ENCODE measurements at places on chromosomes 5 and 9.

- no peak for DNase-seq
These were observed 340.4 kb upstream of the RGMB start for GRCh38 chr5:98433022-98433421.

DNA sequence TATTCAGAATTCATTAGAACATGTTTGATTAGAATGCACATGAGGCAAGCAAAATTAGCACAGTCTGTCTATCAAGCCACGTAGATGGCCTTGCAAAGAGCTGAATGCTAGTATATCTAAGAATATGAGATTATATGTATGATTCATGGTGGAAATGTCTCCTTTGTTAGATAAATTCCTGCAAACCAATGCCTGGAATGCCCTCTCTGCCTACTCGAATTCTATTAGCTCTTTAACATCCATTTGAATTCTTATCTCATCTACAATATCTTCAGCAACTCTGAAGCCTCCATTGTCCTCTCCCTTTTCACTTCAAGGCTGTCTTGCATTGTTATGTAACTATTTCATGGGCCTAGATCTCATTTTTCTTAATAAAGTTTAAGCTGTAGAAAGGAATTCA lies 205.5 kb downstream of the TMC1 start:
- DNase-seq: no peak

DNA sequence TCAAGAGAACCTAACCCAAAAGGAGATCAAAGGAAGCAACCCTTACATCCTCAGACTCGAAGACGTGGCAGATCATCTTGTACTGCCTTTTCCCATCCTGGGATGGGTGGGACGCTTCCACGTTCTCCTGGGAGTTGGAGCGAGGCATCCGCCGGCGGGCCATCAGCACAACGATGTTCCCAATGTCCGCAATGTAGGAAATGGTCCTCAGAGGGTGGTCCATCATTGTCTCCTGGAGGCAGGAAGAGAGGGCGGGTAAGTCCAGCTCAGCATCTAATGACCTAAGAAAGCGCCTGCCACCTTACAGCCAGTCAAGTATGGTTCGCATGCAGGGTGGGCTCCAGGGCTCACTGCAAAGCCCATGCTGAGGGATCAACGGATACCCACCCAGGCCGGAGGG lies 131.2 kb downstream of the ENTREP1 start:
- no peak for DNase-seq

DNA sequence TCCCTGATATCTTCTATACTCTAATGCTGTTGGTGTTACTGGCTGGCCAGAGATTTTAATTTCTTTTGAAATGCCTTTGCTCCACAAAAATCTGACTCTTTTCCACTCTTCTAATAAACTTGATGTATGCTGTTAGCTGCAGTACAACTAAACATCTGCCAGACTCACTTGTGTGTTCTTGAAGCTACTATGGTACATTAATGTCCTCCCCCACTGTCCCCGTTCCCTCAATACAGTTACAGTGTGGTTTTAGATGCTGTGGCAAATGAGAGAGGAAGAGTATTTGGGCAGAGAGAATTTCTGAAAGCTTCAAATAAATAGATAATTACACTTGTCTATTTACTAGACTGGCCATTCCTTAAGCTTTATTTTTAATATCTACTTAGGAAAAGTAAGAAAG lies 18.3 kb upstream of the ERAP1 start:
- DNase-seq: no peak

GRCh38 chr5:173304591-173304988 lies 23.6 kb downstream of the STC2 start:
- no peak for DNase-seq

- no peak for DNase-seq
These were observed 41.6 kb downstream of the TSTD2 start for GRCh38 chr9:97591535-97591934.

GRCh38 chr9:98770717-98771116 lies 25.6 kb downstream of the ANKS6 start:
- no peak for DNase-seq

DNA sequence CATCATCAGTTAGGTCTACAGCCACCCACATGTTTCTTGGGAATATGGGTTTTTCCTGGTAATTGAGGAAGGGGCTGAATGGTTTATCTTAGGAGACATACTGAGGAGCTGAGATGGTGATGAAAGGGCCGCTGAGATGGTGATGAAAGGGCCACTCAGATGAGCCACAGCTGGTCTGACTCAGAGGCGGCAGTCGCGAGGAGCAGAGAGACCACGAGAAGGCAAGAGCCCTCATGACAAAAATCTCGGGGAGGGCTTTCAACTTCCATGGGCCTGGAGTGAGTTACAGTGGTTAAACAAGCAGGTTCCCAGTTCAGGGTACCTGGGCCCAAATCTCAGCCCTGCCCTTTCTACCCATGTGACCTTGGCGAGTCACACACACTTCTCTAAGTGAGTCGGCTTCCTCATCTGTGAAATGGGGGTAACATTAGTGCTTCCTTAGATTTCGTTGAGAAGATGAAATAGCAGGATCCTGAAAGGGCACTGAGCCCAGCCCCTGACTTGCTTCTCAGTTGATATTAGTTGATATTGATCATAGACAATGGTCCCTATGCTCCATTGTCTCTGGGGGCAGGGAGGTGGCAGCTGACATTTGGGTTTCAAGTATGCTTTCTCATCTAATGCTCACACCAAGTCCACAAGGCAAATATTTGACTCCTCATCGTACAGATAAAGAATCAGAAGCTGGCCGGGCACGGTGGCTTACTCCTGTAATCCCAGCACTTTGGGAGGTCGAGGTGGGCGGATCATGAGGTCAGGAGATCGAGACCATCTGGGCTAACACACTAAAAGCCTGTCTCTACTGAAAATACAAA lies 169.5 kb downstream of the RGS3 start:
- DNase-seq: no peak

- no peak for DNase-seq
These were observed 75.9 kb downstream of the DAP start for GRCh38 chr5:10685115-10685521.

- DNase-seq: no peak
These were observed 61.1 kb downstream of the EGFLAM start for GRCh38 chr5:38319491-38319890.

Data from stimulated activated CD8-positive, alpha-beta memory T cell treated with anti-CD3 and anti-CD28 coated beads, Interleukin-7, amount 100 ng/mL, for 1 hour (primary cell).